Stimulated activated CD4-positive, alpha-beta T cell treated with anti-CD3 and anti-CD28 coated beads, Interleukin-2, amount 100 ng/mL, for 24 hours (primary cell): ENCODE measurements at places on chromosomes 12 and 14.

- DNase-seq, result no peak
Measured at GRCh38 chr14:77554207-77554606, 55.6 kb upstream of the ISM2 start.

DNA sequence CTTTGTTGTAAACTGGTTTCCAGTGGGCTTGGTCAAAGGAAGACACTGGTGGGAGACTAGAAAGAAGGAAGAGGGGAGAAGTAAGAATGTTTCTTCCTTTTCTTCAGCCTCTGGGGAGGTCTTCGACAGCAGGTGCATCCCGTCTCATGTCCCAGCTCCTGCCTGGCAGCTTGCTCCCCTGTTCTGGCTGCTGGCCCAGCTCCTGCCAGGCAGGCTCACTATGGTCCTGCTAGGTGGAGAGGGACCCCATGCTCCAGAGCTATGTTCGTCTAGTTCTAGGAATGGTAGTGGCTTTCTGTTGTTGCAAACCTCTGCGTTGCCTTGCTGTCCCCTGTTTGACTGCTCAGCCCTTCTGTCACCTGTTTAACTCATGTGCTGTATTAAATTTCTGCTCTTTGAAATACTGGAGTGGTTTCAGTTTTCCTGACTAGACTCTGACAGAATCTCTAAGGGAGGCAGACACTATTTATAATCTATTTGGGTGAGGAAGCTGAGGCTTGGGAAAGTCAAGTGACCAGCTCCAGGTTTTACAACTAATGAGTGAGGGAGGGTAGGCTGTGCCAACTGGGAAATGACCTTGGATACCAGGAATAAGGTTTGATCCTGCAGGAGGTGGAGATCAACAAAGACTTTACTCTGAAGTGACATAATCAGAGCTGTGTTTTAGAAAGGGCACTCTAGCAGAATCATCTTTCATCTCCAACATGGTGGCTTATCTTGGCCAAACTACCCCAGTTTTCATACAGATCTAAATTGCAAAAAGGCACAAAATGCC, 94.7 kb upstream of the DDHD1 start:
- no peak for DNase-seq

DNA sequence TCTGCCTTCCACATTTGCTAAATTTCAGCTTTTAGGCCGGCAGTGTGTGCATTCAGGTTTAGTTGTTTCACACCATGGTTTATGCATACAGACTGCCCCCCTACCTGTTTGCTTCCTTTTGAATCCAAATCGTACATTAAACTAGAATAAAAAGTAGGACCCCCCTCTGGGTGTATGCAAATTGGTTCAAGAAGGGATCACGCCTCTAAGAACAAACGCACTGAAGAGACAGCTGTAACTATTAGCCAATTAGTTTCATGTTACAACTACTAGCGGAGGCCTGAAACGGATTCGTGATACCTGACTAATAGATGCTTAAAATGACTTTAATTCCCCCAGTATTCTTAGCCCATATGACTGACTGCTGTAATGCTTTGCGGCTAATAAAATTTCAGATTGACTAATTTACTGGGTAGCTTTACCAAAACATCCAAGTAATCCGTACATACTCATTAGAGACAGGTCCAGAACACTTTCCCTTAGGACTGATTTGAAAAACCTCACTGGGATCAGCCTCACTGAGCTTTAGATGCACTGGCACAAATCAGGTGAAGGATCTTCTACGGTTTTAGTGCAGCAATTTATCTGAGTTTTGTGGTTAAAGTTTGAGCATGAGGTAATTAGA, 411.8 kb downstream of the NPAS3 start:
- DNase-seq, result no peak

DNA sequence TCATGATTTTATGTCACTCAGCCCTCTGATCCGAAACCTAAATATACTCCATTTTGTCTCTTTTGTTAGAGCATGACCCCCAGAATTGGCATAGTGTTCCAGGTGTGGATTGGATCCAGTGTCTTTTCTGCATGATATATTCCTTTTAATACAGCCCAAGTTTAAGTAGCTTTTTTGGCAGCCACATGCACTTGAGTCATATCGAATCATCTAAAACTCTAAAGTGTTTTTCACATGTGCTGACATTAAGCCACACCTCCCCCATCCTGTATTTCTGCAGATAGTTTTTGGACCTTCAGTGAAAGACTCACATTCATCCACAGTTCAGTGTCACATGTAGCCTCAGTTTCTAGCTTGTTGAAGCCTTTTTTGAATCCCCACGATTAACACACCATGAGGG, 30.6 kb downstream of the BORCS5 start:
- no peak for DNase-seq

DNA sequence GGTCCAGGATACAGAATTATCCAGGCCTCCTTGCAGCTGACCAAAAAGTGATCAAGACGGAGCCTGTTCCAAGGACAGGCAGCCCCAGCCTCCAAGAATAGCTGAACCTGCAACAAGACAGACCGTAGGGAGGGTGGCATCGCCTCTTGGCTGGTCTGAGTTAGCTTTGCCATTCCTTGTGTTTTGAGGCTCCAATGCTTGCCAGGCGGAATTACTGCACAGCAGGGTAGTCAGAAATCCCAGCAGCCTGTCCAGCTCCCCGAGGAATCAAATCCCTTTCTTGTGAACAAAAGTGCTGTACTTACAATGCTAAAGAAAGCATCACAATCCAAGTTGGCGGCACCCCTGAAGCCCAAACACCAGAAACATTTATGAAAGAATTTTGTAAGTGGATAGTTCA, 246.9 kb downstream of the TMEM132C start:
- no peak for DNase-seq

- DNase-seq, result no peak
Measured at GRCh38 chr12:89493670-89494302, 30.8 kb downstream of the GALNT4 start.

DNA sequence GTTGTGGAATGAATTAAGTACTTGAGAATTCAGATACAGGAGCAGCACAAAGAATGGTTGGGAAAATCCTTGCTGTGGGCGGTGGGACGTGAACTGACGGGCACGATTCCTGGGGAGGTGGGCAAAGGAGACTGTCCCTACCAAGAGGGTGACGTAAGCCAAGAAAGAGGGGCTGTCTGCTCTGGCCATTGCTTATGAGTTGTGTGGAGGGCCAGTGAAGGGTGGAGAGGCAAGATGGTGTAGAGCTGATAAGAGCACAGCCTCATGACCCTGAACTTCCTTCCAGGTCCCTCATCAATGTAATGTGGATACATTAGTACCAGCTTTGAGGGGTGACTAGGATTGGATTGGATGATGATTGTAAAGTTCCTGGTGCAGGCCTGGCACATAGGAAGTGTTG, 50.2 kb downstream of the WDR20 start:
- no peak for DNase-seq

- no peak for DNase-seq
Measured at GRCh38 chr12:25829192-25829591, 129.3 kb upstream of the RASSF8 start.

DNA sequence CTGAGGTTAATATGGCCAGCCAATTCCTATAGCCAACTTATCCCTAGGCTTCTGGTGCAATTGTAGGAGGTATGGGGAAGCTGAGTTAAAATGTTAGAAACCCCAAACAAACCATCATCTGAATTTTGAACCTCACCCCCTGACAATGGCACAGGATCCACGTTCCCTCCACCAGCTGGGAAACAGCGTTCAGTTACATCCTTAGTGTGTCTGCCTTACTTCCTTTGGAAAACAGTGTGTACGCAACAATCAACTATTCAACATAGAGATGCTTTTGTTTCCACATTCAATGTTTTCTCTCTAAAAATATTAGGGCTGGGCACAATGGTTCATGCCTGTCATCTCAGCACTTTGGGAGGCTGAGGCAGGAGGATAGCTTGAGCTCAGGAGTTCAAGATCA, 203.4 kb downstream of the TTC7B start:
- no peak for DNase-seq

- DNase-seq, result no peak
Measured at GRCh38 chr12:80187660-80188090, 88.3 kb downstream of the OTOGL start.

DNA sequence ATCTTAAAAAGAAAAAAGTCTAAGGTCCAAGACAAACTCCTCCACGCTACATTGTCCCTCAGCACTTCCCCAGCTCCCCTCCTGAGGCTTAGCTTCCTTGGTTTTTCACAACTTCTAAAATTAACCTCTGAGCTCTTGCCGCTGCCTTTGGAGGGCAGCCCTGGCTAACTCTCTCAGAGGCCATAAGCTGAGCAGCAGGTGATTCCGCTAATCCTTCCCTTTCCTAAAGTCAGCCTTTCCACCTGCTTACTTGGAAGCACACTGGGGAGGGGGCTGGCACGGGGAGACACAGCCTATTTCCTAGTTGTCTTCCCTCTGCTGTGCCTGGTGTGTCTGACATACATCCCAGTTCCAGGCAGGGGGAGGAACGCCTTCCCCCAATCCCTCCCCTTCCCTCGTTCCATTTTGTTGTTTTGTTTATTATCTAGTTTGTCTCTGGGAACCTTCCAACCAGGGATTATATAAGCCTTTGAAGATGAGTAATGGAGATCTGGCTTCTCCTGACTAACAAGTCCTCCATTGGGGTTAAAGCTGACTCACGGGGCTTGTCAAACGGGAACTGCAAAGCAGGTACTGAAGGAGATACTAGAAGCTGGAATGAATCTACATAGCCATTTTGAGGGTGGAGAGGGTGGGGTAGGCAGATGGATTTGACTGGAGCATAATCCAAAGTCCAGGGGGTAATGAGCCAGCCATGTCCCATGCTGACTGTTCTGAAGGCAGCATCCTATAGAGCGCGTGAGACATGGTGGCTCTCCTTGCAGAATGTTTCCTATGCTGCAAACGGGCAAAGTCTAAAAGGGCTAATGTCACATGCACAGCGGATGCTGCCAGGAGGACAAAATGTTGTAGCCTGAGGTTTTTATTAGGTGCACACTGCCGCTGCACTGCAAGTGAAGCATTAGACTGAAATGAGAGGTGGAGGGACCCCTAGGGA, 230.8 kb downstream of the FOXN3 start:
- DNase-seq, result no peak

DNA sequence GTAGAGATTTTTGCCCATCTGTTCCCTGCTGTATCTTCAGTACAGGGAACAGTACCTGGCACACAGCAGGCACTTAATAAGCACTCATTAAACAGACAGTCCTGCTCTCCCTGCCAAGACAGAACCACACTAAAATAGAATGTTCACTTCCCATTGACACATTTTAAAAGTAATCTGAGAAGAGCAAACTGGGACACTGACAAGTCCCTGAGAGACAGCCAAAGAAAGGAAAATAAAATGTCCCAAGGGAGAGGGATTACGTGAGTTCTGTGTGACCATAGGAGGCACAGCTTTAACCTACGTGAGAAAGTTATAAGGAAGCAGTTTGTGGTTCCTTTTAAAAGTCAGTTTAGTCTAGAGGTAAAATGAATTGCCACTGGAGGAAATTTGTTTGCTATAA, 43.9 kb upstream of the SYCP3 start:
- DNase-seq, result no peak

- no peak for DNase-seq
Measured at GRCh38 chr12:334125-334524, 55.0 kb downstream of the KDM5A start.

GRCh38 chr12:71242511-71242910, 84.7 kb upstream of the TSPAN8 start:
- DNase-seq, result no peak

GRCh38 chr14:85533023-85533860, 3.3 kb downstream of the FLRT2 start:
- DNase-seq, result no peak
